ENCODE measurements at places on chromosomes 7 and 10. TPM values are rescaled to one million over a fixed set of nuclear protein-coding genes. Genes with fewer than 3 reads are reported as not detected.

DNA sequence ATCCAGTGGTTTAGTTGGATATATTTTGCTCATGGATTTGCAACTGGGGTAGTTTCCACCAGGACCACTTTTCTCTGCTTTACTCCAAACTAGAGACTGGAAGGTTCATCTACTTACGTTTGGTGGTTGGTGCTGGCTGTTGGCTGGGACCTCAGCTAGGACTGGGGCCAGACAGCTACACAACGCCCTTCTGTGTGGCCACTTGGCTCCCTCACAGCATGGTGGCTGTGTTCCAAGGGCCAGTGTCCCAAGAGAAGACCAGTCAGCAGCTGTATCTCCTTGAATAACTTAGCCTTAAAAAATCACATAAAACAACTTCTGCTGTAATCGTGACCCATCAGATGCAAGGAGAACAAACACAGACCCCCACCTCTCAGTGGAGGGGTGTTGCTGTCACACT, 4.2 kb upstream of the KCNH2 start:
- peaks cover 17% of the 10 kb centered on the region for H3K4me1 ChIP-seq
- H3K4me3 ChIP-seq, result no peak overlapping the region
- DNase-seq, result no peak
- no peak overlapping the region for H3K27ac ChIP-seq
- H3K36me3 ChIP-seq, result no peaks in the 10 kb centered on the region

The RNF32 gene
- 0.56 TPM for total RNA-seq

- H3K27me3 ChIP-seq, result no peaks in the 10 kb centered on the region
- H3K27ac ChIP-seq, result no peak overlapping the region
- no peaks in the 10 kb centered on the region for H3K36me3 ChIP-seq
- no peak overlapping the region for H3K4me3 ChIP-seq
These were observed 1.2 kb downstream of the OPN4 start for GRCh38 chr10:86655596-86655995.

DNA sequence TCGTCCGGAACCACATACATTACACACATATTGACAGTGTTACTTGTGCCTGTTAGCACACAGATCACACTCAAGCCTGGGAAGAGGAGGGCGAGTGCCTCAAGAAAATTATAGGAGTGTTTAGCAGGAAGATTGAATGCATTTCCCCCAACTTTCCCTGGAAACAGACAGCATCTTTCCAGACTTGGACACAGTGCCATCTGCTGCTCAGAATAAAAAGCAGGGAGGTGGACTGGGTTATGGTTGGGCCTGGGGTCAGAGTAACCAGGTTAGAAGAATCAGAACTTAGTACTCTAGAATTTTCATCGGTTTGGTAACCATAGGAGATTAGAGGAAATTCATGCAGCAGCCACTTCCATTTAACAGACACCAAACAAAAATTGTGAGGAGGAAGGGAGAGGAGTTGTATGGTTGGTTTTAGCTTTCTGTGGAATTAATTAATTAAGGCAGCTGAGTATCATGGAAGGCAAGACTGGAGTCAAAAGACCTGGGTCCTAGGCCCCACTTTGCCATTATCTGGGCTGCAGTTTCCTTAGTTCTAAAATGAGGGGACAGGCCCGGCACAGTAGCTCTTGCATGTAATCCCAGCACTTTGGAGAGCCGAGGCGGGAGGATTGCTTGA, 43.4 kb upstream of the OPTN start:
- H3K4me1 ChIP-seq, result peaks cover 14% of the 10 kb centered on the region
- peak; percentile 35 for DNase-seq
- H3K27me3 ChIP-seq, result no peaks in the 10 kb centered on the region
- H3K4me3 ChIP-seq, result no peak overlapping the region
- H3K36me3 ChIP-seq, result no peaks in the 10 kb centered on the region
- no peak overlapping the region for H3K27ac ChIP-seq

GRCh38 chr10:73991884-73992245, 6.1 kb upstream of the VCL start:
- H3K36me3 ChIP-seq, result no peaks in the 10 kb centered on the region
- no peak overlapping the region for H3K4me3 ChIP-seq
- no peaks in the 10 kb centered on the region for H3K27me3 ChIP-seq
- no peak overlapping the region for H3K27ac ChIP-seq

The SUGCT gene
- total RNA-seq, result 5.6 TPM

DNA sequence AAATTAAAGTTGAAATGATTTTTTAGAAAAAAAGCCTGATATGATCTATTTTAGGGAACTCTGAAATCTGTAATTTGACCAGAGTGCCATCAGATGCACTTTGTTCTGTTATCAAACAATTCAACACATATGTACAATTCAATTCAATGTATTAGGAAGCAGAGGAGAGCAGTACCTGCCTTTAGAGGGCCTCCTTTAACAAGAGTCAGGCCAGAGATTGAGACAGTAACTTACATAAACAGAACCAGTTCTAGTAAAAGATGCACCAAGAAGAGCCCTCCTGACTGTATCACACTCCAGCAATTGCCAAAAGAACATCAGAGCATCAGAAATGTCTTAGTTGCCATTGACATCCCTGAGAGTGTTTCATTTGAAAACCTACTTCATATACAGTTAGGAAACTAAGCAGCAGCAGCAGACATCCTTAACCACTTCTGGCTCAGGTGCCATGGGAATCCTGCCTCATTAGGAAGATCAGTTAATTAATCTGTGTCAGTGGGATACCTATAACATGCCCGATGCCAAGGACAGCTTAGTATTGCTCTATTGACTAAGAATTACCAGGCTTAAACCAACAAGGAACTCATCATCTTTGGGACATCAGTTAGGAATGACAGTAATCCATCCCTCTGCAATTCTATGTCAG, 1222.6 kb upstream of the LRRN3 start:
- DNase-seq, result no peak
- no peak overlapping the region for H3K27ac ChIP-seq
- no peaks in the 10 kb centered on the region for H3K36me3 ChIP-seq
- H3K27me3 ChIP-seq, result no peaks in the 10 kb centered on the region
- H3K4me3 ChIP-seq, result no peak overlapping the region

The TRPV6 gene
- 0.80 TPM for total RNA-seq

The TMEM213 gene
- total RNA-seq, result not detected

The ZNF33B gene
- 16.7 TPM for total RNA-seq

- no peak overlapping the region for H3K4me3 ChIP-seq
These were observed 95.3 kb downstream of the WDR11 start for GRCh38 chr10:120946497-120946896.

The KIAA1217 gene
- total RNA-seq, result 9.1 TPM

DNA sequence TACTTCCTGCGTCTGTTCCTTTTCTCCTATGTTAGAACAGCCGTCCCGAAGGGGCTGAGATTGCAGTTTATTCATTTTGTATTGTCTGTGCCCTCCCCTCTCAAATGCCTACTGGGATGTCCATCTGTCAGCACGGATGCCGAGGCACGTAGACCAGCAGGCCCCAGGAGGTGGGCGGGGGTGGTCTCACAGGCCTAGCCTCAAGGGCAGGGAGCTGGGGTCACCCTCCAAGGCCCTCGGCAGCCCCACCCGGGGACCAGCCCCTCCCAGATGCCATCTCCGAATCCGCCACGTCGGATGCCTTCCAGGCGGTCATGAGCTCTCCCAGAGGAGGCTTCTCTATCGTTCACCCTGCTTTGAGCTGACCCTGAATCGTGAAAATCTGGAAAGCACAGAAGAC, 59.7 kb downstream of the ELFN1 start:
- DNase-seq, result no peak
- no peak overlapping the region for H3K4me3 ChIP-seq
- H3K4me1 ChIP-seq, result no peaks in the 10 kb centered on the region

The DRGX gene
- not detected for total RNA-seq

The ZNF365 gene
- total RNA-seq, result 0.35 TPM

GRCh38 chr7:55099821-55100543, 81.2 kb downstream of the EGFR start:
- no peak overlapping the region for H3K4me3 ChIP-seq
- H3K27me3 ChIP-seq, result no peaks in the 10 kb centered on the region
- DNase-seq, result no peak
- H3K27ac ChIP-seq, result no peak overlapping the region
- H3K4me1 ChIP-seq, result peaks cover 16% of the 10 kb centered on the region

GRCh38 chr10:28906011-28906411, 228.7 kb downstream of the BAMBI start:
- DNase-seq, result no peak
- H3K36me3 ChIP-seq, result no peaks in the 10 kb centered on the region
- H3K27me3 ChIP-seq, result no peaks in the 10 kb centered on the region
- no peak overlapping the region for H3K27ac ChIP-seq
- no peak overlapping the region for H3K4me3 ChIP-seq
- no peaks in the 10 kb centered on the region for H3K4me1 ChIP-seq

- DNase-seq, result no peak
- no peaks in the 10 kb centered on the region for H3K36me3 ChIP-seq
- no peak overlapping the region for H3K4me3 ChIP-seq
These were observed 29.1 kb downstream of the ERCC6 start for GRCh38 chr10:49509771-49510303.

The TMEM26 gene
- 2.2 TPM for total RNA-seq

DNA sequence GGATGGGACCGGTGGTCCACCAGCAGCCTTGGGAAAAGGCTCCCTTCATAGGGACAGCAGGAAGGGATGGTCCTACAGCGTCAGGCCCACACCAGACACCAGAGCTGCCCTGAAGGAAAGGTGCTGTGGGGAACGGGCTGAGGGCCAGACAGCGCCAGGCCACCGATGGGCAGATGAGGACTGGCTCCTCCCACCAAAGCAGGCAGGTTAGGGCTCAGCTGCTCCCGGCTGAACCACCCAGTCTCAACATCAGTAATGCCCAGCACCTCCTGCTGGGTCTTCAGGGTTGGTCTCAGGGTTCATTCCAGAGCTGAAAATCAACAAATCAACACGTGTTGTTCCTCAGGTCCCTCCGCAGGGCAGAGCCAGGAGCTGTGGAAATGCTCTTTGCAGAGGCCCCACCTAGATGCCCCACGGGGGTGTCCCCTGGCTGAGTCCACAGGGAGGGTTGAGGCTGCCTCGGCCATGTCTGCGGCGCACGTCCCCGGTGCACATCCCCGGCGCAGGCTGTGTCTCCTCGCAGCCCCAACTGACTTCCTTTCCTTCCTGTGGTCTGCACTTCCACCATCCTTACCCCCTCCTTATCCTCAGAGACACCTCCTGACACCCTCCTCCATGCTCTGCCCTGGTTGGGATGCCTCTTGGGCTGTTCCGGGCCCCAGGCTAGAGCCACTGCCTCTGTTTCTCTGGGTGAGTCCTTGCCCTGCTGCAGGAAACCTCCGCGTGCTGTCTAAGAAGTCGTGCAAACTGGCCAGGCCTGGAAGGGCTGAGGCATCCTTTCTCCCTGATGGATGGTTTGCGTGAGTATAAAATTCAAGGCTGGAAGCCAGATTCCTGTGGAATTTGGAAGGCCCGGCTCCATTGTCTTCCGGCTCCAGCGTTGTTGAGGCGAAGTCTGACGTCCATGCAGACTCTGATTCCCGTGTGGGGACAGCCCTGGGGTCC, 32.8 kb upstream of the CFAP46 start:
- H3K4me1 ChIP-seq, result peaks cover 7% of the 10 kb centered on the region
- H3K27ac ChIP-seq, result no peak overlapping the region
- H3K4me3 ChIP-seq, result no peak overlapping the region
- DNase-seq, result no peak
- H3K36me3 ChIP-seq, result no peaks in the 10 kb centered on the region

- H3K27me3 ChIP-seq, result no peaks in the 10 kb centered on the region
- DNase-seq, result no peak
- no peak overlapping the region for H3K4me3 ChIP-seq
- H3K4me1 ChIP-seq, result no peaks in the 10 kb centered on the region
These were observed 163.3 kb upstream of the GLI3 start for GRCh38 chr7:42400211-42400772.

DNA sequence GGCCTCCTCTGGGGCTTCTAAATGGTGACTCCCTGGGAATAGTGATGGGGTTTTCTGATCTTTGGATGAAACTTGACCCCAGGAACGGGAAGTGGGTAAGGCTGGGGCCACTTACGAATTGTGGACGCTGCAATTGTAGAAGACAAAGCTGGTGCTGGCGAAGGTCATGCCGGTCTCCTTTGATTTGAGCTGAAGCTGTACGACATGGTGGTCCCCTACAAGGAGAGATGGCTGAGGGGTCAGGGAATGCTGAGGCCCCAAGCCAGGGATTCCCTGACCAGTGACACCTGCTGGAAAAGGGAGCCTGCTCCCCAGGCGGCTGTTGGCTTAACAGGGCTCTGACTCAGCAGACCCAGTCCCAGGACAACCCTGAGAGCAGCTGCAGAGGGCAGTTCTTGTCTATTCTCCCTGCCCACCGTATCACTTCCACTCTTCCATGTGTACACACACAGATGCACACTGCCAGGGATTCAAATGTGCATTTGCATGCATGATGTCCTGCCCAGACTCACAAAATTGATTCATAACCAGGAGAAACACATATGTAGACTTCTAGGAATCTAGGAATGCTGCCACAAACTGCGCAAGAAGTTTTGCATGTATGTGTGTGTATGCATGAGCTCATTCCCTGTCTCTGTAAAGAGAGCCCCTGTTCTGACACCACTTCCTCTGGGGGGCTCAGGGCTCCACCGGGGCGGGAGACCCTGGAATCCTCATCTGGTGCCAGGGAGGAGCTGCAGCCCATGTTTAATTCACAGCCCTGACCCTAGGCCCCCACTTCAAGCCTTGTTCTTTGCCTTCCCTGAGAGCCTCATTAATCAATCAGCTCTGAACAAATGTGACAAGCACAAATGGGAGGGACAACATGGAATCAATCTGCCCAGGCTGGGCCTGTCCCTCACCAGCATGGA, 350.0 kb downstream of the PLXNA4 start:
- H3K4me3 ChIP-seq, result no peak overlapping the region
- H3K36me3 ChIP-seq, result no peaks in the 10 kb centered on the region
- no peaks in the 10 kb centered on the region for H3K4me1 ChIP-seq
- DNase-seq, result no peak
- H3K27ac ChIP-seq, result no peak overlapping the region

The BBIP1 gene
- total RNA-seq, result 20.6 TPM

- no peak overlapping the region for H3K27ac ChIP-seq
- no peaks in the 10 kb centered on the region for H3K36me3 ChIP-seq
- peaks cover 10% of the 10 kb centered on the region for H3K4me1 ChIP-seq
- H3K4me3 ChIP-seq, result no peak overlapping the region
- no peaks in the 10 kb centered on the region for H3K27me3 ChIP-seq
These were observed 36.4 kb downstream of the FEZF1 start for GRCh38 chr7:122268101-122268500.

DNA sequence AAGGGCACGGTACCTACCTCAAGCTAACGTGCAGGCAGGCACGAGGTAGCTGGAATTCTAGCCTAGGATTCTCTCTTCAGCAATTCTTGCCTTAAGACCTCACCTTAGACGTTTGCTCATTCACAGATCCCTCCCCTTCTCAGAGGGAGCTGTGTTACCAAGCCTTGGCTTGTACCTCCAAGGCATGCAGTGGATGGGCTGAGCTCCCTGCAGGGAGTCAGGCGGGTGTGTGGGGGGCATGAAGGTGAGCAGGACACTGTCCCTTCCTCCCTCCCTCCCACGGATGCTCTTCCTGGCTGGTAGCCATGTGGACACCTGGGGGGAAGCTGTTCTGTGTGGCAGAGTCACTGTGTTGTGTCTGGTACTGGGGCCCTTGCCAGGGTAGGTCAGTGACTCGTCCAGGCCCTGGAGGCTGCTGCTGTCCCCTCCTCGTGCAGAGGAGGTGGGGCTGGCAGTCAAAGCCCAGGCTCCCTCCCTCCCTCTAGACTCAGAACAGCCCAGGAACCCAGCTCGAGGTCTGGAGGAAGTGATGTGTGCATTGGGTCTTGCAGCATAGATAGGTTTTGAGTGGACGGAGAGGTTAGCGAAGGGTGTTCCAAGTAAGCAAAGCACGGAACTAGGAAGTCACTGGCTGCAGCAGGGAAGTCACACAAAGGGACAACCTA, 222.2 kb upstream of the SH2B2 start:
- peaks cover 8% of the 10 kb centered on the region for H3K4me1 ChIP-seq
- no peaks in the 10 kb centered on the region for H3K36me3 ChIP-seq
- H3K4me3 ChIP-seq, result no peak overlapping the region
- 0 out of 2 replicates have a peak overlapping the region, but pooled peaks have one; percentile 81 for H3K27ac ChIP-seq
